ENCODE measurements at places on chromosomes 2 and 18.

DNA sequence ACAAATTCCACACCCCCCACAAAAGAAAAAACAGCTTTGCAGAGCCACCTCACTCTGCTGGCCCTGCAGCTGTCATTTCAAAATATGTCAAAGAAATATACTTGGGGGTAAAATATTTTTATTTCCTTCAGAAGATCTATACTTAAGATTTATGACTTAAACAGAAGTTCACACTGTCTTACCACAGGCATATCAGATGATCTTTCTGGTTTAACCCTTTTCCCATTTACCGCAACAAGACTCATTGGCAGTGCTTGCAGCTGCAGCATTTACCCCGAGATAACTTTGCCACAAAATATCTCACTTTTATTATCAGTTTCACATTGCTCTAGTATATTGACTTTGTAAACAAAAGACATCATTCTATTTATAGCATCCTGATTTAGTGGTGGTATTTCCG is 21.6 kb upstream of the SLC35G4 start:
- no peak for DNase-seq

DNA sequence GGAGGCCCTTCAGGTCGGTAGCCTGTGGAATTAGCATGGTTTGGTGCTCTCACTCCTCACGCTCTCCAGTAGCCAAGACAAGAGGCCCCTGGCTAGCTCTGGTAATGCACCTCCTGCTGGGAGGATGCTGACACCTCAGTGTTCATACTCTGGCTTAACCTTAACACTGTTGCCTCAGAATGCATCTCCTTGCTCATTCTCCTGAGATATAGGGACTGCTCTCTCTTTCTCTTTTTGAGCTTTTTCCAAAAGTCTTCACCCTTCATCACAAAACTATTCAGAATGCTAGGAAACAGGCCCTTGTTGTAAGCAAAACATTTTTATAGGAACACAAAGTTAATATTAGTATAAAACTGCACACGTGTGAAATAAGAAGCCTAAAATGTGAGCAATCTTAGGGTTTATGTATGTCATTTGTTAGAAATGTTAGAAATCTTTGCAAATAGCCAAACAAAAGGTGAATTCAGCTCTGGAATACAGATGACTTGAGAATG is 17.3 kb upstream of the IMPA2 start:
- no peak for DNase-seq

DNA sequence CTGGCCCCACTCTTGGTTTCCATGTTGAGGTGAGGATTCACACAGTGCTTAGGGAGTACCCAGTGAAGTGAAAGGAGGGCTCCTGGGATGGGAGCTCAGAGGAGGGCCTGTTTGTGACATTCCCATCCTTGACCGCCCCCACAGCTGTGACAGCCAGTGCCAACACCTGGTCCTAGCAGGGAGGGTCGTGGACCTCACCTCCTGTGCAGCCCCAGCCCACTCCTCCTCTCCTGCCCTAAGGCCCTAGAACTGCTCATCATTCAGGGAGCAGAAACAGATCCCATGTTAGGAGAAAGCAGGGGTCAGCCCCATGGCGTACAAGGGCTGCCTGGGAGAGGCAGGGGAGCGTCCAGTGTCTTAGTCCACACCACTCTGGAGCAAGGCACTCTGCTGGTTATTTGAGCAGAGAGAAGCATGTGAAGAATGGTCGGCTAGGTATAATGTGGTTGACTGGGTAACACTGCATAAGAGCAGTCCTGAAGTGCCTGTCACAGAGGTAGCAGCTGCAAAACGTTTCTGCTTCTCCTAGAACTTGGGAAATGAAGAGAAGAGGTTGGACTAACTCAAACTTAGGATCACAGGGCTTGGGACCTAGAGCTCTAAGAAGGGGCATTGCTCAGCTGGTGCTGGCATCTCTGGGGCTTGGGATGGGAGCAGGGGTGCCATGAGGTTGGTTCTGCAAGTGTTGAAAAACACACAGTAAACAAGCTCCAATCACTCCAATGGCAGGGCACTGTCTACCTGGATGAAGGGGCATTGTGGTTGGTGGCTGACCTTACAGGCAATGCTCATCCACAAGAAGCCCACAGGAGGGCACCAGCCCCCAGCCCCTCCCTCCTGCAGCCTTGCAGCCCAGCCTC is 55.6 kb downstream of the FAM168B start:
- no peak for DNase-seq

- DNase-seq: no peak
These were observed 20.2 kb upstream of the TNS1 start for GRCh38 chr2:218022851-218023530.
